ENCODE measurements at places on chromosomes 12 and 14.
A peak's percentile ranks its signal among the peaks of the same experiment; 100 is the strongest.

DNA sequence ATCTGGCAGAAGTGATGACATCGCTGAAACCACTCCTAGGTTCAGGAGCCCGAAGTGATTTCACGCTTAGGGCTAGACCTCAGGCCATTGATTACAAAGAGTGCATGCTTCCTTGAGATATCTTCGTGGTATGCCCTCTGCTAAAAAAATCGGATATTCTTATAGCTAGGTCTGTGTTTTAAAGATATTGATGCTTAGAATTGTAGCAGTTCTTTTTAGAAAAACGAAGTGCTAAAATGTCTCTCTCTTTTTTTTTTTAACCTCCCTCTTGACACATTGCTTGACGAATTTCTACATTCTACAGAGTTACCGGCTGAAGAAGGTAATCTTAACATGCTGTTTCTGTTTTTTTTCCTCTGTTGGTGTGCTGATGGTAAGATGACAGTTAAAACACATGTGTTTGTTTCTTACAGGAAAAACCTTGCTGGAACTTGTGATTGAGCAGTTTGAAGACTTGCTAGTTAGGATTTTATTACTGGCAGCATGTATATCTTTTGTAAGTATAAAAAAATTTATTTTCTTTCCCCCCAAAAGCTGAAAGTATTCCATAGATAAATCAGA, 1.3 kb downstream of the ATP2A2 start:
- no peak for DNase-seq

DNA sequence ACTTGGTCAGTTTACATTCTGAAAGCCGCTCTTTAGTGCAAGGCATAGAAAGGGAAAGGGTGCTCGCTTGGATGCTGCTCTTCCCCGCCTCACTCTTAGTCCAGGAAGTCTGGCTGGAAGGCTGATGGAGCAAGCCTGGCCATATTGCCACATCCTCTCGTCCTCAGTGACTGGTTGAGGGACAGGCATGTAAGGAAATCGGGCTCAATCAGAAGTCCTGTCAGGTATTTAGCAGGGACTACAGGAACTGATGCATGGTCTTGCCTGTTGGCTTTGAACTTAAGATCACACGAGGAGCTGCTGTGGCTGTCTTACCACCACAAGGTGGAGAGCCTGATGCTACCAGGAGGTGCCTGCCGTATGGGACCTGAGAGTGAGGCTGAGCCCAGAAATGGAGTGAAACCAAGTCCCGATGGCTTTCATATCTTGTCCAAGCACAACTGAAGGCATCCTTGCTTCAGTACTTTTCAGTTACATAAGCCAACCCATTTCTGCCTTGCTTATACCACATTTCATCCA, 10.7 kb upstream of the C12orf75 start:
- no peak for DNase-seq

GRCh38 chr12:111405859-111406473, at the start of gene SH2B3:
Gene SH2B3 (plus strand): TSS chr12:111405923. CDS start chr12:111418146, 12,223 bp downstream.
- peak; percentile 76 for DNase-seq

DNA sequence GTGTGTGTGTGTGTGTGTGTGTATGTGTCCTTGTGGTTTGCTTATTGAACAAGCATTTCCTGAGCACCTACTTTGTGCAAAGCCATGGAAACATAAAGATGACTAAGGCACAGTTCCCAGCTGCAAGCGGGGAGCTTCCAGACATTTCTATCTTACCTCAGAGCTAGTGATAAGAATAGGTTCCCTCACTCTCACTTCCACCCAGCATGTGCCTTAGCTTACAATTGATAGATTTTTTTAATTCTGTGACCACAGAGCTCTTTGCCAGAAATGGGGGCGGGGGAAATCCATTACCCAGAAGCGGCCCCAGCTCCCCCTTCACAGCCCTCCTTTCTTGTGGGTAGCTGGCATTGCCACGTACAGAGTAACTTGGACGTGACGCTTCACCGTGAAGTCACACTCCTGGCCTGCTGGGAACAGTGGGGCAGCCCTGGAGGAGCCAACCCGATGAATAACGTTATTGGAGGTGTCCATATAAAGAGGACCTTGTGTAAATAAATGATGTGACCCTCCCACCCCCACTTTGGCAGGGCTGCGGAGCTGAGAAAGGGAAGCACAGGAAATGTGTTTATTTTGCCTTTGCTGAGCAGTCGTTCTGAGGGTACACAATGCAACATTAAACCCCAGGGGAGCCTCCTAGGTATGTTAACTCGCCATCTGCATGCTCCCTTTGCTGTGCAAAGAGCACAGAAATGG, 238.9 kb downstream of the CHST11 start:
- DNase-seq: peak; percentile 78
